ENCODE measurements at places on chromosomes 3 and 15.

- no peak for DNase-seq
These were observed 596.6 kb upstream of the NR2F2 start for GRCh38 chr15:95733931-95734330.

DNA sequence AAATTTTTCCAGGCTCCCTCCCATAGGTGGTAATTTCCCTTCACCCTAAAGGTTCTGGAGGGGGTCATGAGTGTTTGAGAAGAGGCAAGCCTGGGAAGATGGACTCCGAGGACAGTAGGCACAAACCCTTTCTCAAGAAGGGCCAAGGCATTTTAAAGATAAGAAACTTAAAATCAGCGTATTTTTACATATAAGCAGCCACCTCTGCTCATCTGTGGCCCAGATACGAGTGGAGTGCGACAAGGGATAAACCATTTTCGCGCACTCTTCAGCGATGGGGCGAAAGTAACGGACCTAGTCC is 539 bp downstream of the RASSF1 start:
- DNase-seq: no peak

- DNase-seq: no peak
These were observed 120.1 kb downstream of the UACA start for GRCh38 chr15:70643106-70643782.

GRCh38 chr15:40054855-40055575 is 16.0 kb upstream of the SRP14 start:
- peak; percentile 25 for DNase-seq
